IMR-90 (cell line): ENCODE measurements at places on chromosomes 5 and 9. TPM values are rescaled to one million over a fixed set of nuclear protein-coding genes. Genes with fewer than 3 reads are reported as not detected.

GRCh38 chr5:169171515-169171914, 129.4 kb downstream of the SLIT3 start:
- H3K27ac ChIP-seq: no peak overlapping the region
- H3K27me3 ChIP-seq: no peaks in the 10 kb centered on the region
- no peak overlapping the region for H3K4me3 ChIP-seq
- DNase-seq: no peak
- no peaks in the 10 kb centered on the region for H3K4me1 ChIP-seq

DNA sequence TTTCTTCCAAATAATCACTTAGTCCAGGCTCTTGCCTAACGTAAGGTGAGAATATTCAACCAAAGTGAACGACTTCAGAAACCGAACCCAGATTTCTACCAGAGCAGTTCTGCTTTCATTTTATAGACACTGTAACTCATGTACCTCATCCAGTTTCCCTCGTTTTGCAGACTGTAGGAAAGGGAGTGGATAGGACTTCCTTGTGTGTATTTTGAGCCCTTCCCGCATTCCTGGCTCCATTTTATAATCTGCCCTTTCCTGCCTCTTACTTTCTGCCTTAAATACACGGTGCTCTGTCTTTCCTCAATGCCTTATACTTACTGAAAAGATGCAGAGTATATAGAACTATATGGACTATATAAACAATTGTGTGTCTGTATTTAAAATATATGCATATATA, 20.8 kb downstream of the MINAR2 start:
- no peaks in the 10 kb centered on the region for H3K36me3 ChIP-seq
- no peak for DNase-seq
- H3K4me1 ChIP-seq: no peaks in the 10 kb centered on the region

DNA sequence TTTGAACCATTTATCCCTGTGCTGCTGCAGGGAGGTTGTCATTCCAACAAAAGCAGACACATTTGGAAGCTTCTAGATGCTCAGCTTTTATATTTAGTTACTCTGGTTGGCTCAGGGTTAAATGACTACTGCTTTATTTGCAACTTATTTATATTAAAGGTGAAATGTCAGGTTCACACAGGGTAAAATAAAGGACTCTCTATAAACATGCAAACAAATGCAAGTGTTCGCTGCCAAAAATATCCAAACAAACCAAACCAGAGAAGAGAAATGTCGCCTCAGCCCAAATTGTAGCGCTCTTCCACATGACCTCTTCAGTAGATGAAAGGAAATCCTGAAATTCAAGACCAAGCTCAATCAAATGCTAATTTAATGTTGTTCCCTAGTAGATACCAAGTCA, 57.0 kb upstream of the LIFR start:
- H3K4me1 ChIP-seq: peaks cover 2% of the 10 kb centered on the region; the same call in 1 of the 2 replicates
- no peak overlapping the region for H3K27ac ChIP-seq
- H3K36me3 ChIP-seq: no peaks in the 10 kb centered on the region
- no peak overlapping the region for H3K4me3 ChIP-seq
- peaks cover 1% of the 10 kb centered on the region; the same call in 1 of the 2 replicates for H3K27me3 ChIP-seq

DNA sequence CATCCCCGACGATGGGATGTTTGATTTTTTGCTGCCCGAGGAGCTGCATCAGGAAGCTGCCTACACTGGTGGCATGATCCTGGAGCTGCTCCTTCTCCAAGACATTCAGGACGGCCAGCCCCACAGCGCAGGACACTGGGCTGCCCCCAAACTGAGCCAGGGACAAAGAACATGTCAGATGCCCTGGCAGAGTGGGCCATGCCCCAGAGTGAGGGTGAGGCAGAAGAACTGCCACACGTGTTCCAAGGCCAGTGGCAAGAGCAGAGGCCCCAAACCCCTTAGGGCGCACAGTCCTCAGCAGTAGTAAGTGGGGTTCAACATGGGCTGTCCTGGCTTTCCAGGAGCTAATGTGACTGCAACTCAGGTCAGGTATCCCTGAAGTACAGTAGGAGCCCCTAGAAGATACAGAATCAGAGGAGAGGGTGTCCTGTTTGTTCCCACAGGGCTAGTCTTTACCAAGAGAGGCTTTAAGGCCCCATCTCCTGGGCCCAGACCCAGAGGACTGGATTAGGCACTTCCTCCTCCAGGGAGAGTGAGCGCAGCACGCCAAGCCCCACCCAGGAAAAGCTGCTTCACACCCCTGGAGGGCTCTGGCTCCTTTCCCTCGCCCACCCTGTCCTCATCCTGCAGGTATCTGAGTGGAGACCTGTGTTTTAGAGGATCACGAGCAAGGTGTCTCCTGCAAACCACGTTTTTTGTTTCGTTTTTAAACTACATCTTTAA, 11.1 kb downstream of the HNRNPAB start:
- H3K4me3 ChIP-seq: no peak overlapping the region
- H3K27ac ChIP-seq: no peak overlapping the region
- DNase-seq: no peak
- H3K27me3 ChIP-seq: no peaks in the 10 kb centered on the region
- H3K36me3 ChIP-seq: peaks cover 58% of the 10 kb centered on the region

- peaks cover 2% of the 10 kb centered on the region; the same call in 1 of the 2 replicates for H3K4me1 ChIP-seq
- no peaks in the 10 kb centered on the region for H3K27me3 ChIP-seq
- peak; percentile 5 for DNase-seq
- H3K4me3 ChIP-seq: no peak overlapping the region
Observed at GRCh38 chr5:32126691-32127090, 47.4 kb downstream of the GOLPH3 start.

DNA sequence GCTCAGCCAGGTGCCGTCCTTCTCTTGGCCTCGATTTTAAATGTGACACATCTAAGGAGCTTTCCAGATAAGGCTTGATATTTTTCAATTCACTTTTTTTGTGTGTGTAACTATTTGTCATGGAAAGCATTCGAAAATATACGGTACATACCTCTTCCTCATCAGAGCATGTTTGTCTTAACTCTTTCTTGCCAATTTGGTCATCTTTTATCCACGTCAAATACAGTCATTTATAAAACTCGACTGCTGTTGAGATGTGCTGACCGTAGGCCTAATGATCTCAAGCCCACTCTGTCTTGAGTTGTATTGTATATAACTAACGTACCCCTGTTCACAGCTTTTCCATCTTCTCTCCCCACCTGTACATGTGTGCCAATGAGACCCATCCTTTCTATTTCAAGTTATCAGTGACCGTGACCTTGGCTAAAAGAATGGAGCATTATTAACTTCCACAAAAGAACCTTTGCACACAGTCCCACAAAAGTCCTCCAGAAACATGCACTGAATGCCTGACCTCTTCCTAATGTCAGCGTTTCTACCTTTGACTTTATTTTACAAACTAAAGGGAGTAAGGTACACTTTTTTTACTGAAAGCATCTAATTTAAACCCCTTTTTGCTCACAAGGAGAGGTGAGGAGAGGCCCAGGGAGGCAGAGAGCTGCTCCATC, 61.6 kb downstream of the IPPK start:
- no peak overlapping the region for H3K4me3 ChIP-seq
- no peak overlapping the region for H3K27ac ChIP-seq
- H3K36me3 ChIP-seq: peaks cover 11% of the 10 kb centered on the region

GRCh38 chr9:105259731-105260612, 15.5 kb downstream of the SLC44A1 start:
- H3K36me3 ChIP-seq: no peaks in the 10 kb centered on the region
- no peak overlapping the region for H3K4me3 ChIP-seq
- H3K27me3 ChIP-seq: no peaks in the 10 kb centered on the region
- no peak for DNase-seq
- no peak overlapping the region for H3K27ac ChIP-seq

- no peak overlapping the region for H3K27ac ChIP-seq
- DNase-seq: peak; percentile 40
- no peaks in the 10 kb centered on the region for H3K36me3 ChIP-seq
- H3K4me3 ChIP-seq: no peak overlapping the region
Observed at GRCh38 chr5:62143268-62144229, 162.5 kb upstream of the KIF2A start.

DNA sequence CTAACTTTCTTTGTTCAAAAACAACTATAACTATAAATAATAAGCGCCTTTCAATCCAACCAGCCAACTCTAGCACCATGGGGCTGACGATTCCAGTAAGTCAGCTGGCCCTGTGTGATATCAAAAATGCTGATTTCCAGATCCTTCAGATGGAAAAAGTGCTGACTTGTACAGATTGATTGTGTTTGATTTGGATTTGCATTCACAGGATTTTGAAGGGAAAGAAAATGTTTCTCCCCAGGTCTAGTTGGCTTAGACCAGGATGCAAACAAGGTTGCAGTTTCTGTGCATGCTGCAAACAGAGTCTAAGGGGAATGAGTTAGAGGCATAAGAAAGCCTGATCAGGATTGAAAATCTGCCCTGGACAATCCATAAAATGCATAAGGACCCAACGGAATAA, 68.9 kb downstream of the SLC1A3 start:
- DNase-seq: no peak
- peaks cover 1% of the 10 kb centered on the region; the same call in 1 of the 2 replicates for H3K27me3 ChIP-seq
- H3K36me3 ChIP-seq: no peaks in the 10 kb centered on the region
- H3K4me1 ChIP-seq: 0 out of 2 replicates have a peak, but pooled peaks cover 2% of the 10 kb centered on the region

GRCh38 chr5:58963361-58963760, 380.5 kb downstream of the RAB3C start:
- no peak for DNase-seq
- no peaks in the 10 kb centered on the region for H3K36me3 ChIP-seq
- H3K4me3 ChIP-seq: no peak overlapping the region

DNA sequence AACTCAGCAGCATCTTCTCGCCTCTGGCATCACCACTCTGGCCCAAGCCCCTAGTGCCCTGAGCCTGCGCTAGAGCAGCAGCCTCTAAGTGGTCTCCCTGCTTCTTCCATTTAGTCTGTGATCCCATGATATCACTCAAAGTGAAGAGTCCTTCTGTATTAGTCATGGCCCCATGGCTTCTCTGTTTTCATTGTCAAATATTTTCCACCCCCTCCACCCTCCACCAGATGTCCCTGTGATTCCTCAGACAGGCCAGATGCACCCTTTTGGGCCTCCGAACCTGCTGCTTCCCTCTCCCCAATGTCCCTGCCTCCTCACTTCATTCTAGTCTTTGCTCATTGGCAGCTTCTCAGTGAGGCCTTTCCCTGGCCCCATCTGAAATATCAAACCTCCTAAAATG, 299.2 kb downstream of the SPOCK1 start:
- DNase-seq: peak; percentile 60
- H3K27ac ChIP-seq: no peak overlapping the region; the same call in 1 of the 2 replicates
- no peaks in the 10 kb centered on the region for H3K36me3 ChIP-seq
- H3K27me3 ChIP-seq: no peaks in the 10 kb centered on the region
- no peak overlapping the region for H3K4me3 ChIP-seq
- peaks cover 3% of the 10 kb centered on the region; the same call in 1 of the 2 replicates for H3K4me1 ChIP-seq

GRCh38 chr5:151740336-151740942, 18.0 kb downstream of the ATOX1 start:
- peaks cover 23% of the 10 kb centered on the region for H3K4me1 ChIP-seq
- H3K27ac ChIP-seq: peak overlapping the region; percentile 100
- peaks cover 2% of the 10 kb centered on the region; the same call in 1 of the 2 replicates for H3K36me3 ChIP-seq
- peak; percentile 96 for DNase-seq
- H3K27me3 ChIP-seq: no peaks in the 10 kb centered on the region

The TPPP gene
- 0.06 and 0.07 TPM in 2 replicates for polyA plus RNA-seq

The PLPPR1 gene
- polyA plus RNA-seq: not detected in 2 replicates

- peaks cover 56% of the 10 kb centered on the region for H3K4me1 ChIP-seq
- no peak overlapping the region for H3K4me3 ChIP-seq
- DNase-seq: no peak
- H3K36me3 ChIP-seq: peaks cover 17% of the 10 kb centered on the region
Observed at GRCh38 chr5:14246350-14247053, 103.4 kb downstream of the TRIO start.

The TAS2R1 gene
- polyA plus RNA-seq: not detected in 2 replicates

The SLC22A5 gene
- polyA plus RNA-seq: 6.0 and 7.1 TPM in 2 replicates

GRCh38 chr5:168002116-168002515, 289.3 kb upstream of the WWC1 start:
- H3K27me3 ChIP-seq: no peaks in the 10 kb centered on the region
- no peak for DNase-seq
- no peak overlapping the region for H3K4me3 ChIP-seq
- H3K36me3 ChIP-seq: no peaks in the 10 kb centered on the region
- no peaks in the 10 kb centered on the region for H3K4me1 ChIP-seq

DNA sequence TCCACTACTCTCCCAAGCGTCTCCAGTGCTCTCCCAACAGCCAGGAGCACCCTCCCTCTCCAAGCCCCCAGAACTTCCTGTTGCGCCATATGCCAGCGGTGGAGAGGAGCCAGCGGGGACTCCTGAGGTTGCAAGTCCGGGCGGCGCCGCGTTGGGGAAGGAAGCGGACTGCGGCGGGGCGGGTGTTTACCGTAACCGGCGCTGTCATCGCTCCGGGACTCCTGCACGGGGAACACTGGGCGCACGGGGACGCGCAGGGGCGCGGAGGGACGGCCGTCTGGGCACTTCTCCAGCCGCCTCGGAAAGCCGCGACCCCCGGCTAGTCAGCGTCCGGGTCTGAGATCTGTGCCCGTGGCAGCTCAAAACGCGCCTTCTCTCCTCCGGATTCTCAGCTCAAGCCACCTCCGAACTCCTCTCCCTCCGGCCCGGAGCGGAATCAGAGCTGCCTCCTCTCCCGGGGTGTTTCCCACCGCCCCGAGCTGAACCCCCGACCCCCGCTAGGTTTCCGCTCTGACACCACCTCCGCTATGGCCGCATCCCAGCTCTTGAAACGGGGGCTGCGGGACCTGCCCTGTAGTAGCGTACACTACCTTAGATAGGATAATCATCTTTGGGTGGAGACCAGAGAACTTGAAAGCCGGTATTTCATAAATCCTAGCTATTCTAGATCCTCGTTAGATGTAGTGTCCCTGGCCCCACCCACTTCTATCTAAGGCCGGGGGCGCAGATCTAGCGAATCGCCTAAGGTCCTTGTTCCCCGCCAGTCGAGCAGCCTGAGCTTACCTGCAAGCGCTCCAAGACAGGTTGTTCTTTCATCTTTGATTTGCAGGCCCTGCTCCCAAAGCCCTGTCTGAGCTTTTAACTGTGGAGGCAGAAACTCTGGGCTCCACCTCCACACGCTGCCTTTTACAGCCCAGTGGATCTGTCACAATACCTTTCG, at the start of gene TRPM6:
Gene TRPM6, minus strand, starts transcription at position 881 of the 940 bp plus-strand sequence. Its CDS starts 65 bp downstream, at position 816.
- peak within 1 kb of the TSS; percentile 54 for H3K4me3 ChIP-seq
- no peaks in the 10 kb centered on the region; the same call in none of the 2 replicates for H3K27me3 ChIP-seq
- H3K36me3 ChIP-seq: no peaks in the 10 kb centered on the region
- peak; percentile 56 for DNase-seq
- no peaks in the 10 kb centered on the region for H3K4me1 ChIP-seq
